ENCODE measurements at places on chromosomes 4 and X.

- DNase-seq = no peak
Measured at GRCh38 chrX:97797076-97797475, 913.4 kb downstream of the RPA4 start.

DNA sequence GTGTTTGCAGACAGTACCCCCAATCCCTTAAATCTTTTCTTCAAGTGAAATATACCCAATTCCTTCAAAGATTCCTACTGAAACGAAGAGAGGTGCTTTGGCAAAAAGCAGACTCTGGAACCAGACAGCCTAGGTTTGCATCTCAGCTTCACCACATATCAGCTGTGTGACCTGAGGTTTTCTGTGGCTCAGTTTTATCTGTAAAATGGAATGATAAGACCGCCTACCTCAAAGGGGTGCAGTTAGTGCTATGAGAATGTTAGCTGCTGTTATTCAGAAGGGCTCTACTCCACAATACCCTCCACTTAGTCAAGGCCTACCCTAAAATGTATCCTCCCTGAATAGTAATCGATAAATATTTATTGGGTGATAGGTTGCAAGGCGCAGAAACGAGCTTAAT is 664 bp downstream of the PIR start:
- DNase-seq = no peak

DNA sequence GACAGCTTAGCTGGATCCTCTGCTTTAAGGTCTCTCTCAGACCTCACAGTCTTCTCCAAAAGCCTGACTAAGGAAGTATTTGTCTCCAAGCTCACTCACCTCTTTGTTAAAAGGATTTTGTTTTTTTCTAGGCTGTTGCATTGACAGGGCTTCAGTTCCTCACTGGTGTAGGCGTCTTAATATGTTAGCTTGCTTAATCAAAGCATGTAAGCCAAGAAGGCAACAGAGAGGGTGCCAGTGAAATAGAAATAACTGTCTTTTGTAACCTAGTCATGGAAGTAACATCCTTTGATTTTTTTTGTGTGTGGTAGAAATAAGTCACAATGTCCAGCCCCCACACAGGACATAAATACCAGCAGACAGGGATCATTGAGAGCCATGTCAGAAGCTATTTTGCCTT is 58.8 kb downstream of the FIP1L1 start:
- no peak for DNase-seq

DNA sequence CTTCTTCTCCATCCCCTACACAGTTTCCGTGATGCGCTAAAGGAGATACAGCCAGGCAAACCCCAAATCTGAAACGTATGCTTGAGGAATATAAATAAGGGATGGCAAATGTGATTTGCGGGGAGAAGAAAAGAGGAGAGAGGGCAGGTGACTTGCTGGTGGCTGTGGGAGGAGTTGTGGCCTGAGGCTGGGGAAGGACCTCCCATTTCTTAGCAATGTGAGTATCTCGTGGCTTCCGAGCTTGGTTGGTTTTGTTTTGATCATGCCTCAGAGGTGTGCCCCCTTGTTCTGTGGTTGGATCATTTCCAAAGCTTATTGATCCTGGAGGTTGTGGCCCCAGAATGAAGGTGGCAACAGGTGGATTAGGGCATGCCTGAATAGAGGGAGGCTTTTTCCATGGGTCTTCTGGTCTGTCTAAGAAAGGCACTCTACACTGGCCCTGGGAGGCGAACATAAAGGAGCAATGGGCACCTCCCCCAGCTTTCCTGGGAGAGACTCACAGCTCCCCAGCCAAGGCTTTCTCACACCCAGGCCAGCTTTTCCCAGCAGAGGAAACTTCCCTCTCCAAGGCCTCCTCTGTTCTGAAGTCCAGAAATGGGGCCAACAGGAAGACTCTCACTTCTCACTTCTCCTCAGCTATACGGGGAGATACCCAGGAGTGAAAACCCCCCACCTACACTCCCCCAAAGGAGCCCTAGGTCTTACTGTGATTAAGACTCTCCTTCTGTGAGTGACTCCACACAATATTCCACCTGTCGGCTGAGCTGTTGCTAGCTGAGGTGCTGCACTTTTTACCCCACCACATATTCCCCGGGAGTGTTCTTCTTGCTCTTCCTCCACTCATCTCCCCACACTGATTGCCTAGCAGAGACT is 40.0 kb downstream of the C4orf51 start:
- no peak for DNase-seq

DNA sequence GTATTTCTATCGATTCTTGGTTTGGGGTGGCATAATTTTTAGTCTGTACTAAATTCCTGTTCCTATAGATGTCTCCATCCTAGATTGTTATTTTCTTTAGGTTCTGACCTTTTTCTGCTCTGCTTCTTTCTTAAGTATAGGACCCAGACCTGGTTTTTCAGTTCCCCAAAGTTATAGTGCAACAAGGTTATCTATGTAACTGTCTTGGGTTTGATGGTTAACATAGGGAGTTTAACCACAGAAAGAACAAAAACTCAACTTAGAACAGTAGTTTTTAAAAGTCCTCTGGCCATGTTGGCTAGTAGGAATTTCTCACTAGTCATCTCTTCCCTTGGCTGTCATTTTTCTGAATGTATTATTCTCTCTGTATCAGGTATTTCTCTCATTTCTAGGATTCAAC is 38.8 kb upstream of the MAD2L1 start:
- no peak for DNase-seq

GRCh38 chr4:109752525-109752924 is 22.7 kb upstream of the PLA2G12A start:
- no peak for DNase-seq

GRCh38 chr4:4362991-4363697 is 23.8 kb upstream of the NSG1 start:
- no peak for DNase-seq

DNA sequence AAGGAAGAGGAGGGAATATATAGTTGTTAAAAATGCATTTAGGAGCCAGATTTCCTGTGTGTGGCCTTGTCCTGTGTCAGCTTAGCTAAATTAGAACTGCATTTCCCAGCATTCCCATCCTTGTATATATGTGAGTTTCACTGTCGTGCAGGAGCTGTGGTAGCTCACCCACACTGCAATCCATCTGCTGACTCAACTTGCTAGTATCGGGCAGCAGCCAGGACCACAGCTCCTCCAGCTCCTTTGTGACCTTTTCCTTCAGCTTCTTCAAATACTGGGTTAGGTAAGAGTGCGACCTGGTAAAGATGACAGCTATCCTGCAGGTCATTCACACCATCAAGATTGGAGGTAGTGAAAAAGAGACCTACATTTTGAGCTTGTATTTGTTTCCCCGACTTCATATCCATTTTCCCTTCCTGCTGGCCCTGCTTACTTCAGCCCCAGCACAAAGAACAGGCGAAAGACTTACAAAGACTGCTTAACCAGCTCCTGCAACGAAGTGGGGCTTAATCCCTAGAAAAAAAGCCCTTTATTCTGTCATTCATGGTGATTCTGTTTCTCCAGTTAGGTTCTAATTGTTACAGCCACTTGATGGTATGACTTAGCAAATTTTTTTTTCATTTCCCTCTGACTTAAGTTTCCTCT is 11.4 kb downstream of the ASIC5 start:
- no peak for DNase-seq

GRCh38 chr4:110266136-110266535 is 67.7 kb upstream of the ELOVL6 start:
- no peak for DNase-seq

DNA sequence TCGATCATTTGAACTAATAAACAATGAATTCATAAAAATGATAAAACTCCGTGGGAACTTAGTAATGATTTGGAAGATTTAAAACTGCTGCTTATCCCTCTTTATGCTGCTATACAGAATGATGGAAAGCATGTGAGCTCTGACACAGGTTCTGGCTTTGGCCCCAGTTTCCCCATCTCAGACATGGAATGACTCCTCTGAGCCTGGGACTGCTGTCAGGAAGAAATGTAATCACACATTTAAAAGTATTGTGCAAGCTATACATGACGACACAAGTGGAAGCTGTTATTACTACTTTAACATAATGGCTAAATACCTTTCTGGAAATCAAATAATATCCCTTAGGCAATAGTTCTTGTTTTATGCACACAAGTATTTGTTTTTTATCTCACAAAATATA is 161.7 kb downstream of the DCHS2 start:
- DNase-seq = no peak

DNA sequence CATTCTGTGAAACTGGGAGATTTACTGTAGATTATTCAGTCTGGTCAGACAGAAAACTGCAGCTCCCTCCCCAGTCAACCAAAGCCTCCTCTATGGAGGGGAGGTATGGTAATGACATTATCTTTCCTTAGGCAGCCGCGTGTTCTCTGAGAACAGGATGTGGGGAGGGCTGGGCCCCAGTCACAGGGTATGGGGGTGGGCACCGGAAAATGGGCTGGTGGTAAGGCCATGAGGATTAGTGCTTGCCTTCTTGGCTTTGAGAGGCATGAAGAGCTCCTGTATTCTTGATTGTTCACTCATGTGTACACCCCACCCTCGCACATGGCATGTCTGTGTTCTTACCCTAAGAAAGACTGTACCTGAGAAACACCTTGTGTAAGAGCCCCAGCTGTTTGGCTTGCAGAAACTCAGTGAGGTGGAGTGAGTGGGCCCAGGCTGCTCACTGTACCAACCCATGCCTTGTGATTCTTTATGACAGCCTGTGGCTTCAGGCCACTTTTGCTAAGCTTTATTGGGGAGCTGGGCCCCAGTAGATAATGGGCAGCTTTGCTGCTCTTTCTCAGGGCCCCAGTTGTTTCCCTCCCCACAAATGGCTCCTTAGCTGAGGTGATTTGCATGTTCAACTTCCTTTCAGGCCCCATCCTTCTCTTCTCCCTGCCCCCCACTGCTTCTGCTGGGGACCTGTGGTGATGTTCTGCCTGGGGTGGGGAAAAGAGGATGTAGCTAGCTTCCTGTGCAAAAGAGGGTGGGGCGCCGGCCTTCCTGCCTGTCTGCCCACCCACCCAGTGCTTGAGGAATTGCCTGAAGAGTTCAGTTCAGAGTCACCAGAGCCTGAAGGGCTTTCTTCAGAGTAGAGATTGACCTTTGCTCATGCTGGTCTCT is 30.7 kb downstream of the MSN start:
- no peak for DNase-seq

DNA sequence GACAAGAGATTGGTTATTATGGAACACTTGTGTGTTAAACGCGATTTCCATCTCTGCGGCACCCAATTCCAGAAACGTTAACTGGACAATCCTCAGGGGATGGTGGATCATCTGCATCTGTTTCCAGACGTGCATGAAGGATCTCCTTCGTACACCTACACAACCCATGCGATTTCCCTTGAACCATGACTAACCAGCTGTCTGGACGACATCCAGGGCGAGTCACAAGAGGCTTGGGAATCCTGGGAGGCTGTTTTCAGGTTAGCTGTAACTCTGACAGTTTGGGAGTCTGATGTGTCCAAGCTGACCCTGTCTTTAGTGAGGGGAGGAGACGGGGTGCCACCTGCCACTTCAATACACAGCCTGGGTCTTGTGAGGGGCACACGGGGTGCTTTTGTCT is 84.5 kb downstream of the GATB start:
- no peak for DNase-seq

DNA sequence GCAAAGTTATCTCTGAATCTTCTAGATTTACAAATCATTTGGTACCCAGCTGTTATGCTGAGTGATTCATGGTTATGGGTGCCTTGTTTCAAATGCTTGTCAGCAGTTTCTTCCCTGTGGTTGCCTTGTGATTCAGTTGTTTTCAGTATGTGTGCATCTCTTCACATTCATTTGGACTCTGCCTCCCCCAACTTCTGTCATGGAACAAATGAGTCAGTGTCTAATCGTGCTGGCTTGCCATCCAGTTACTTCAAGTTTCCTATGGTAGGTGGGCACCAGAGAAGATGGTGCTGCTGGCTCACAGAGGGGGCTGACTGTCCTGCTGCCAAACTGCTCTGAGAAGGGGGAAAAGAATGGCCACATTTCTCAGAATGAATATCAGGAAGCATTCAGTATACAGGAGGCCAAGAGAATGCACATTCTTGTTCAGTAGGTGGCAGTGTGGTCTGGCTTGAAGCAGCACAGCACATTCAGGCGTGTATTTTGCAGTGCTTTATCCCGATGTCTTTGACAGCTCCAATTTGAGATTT is 260.9 kb downstream of the GLUD2 start:
- peak; percentile 36 for DNase-seq

DNA sequence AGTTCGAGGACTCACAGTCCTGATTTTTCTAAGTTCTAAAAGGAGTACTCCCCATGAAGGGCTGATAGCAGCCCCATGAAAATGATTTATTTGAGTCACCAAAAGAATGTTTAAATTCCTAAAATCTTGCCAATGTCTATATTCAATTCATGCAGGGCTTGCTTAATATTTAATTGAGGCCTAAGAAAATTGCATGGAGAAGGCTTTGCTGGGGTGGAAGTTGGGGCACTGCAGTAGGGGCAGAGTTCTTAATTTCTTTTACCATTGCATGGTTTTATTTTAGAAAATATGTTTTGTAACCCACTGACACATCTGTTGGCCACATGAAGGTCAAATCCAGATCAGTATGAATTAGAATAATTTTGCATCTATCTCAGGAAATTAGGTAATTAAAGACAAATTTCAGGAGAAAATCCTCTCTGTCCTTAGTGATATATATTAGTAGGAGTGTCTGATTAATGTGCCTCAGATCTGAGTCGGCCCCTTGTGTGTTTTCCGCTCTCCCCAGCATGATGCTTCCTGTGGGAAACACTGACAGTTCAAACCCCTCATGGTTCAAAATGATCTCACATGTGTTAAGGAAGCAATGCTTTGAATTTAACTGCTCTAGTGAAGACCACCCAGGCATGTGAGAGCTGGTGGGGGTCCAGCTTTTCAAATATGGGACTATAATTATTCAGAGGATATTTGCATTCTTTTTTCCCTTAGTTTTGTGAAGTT is 54.0 kb upstream of the EGFL6 start:
- DNase-seq = no peak

DNA sequence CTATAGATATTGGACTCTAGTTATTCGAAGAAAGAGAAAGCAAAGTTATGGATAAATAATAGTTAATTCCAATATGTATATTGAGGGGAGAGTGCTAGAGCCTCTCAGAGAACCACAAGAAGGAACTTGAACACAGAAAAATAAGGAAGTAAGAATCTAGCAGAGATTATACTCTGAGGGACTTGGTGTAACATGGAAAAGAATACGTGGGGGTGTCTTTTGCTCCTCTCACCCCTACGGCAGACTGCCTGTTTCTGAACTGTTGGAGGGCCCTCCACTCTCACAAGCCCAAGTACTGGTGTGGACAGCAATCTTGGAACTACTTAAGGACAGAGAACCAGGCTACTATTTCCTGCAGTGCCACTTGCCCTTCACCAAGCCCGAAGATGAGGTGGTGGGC is 1174.4 kb upstream of the PCDH10 start:
- no peak for DNase-seq

GRCh38 chr4:176778491-176778890 is 14.2 kb downstream of the VEGFC start:
- no peak for DNase-seq

- DNase-seq = no peak
Measured at GRCh38 chrX:427812-428725, 41.4 kb upstream of the PPP2R3B start.

GRCh38 chr4:121192480-121192879 is 28.4 kb upstream of the TNIP3 start:
- no peak for DNase-seq

DNA sequence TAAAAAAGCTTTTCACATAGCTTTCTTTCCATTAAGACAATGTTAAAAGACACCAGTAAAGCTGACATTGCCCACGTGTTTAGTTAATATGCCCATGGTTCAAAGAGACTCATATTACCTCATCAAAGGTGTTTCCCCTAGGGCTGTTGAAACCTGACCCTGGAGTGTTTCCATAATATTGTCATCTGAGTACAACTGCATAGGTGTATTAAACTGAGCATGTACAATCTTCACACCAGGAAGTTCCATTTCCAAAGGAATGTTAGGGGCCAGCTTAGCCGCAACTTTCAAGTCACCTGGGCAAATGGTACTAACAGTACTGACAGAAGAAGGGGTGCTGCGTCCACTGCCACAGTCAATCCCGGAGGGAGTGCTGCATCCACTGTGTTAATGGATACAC is 27.1 kb downstream of the PDLIM3 start:
- no peak for DNase-seq

Data from stimulated activated CD4-positive, alpha-beta T cell treated with anti-CD3 and anti-CD28 coated beads, Interleukin-1b, Interleukin-23, amount 100 ng/mL, for 24 hours (primary cell).